ENCODE measurements at places on chromosomes 1 and 21.

- no peak for DNase-seq
Observed at GRCh38 chr1:187619175-187619574, 790.4 kb downstream of the PLA2G4A start.

DNA sequence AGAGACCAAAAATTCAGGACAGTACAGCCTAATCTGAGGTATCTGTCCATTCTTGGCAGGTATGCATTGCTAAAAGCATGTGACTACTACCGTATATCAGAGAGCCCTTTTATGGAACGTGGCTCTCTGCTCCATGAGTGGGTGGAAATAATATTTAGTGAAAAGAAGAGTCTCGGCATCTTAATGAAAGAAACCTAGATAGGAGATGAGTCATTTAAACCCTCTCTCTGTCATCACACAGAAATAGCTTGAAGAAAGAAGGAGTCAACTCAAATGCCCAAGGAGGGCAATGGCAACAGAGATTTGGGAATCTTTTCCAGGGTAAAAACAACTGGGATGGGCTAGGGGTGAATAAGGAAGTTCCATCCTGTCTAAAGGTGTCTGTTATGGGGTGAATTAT is 528.2 kb downstream of the SMYD3 start:
- DNase-seq: no peak

DNA sequence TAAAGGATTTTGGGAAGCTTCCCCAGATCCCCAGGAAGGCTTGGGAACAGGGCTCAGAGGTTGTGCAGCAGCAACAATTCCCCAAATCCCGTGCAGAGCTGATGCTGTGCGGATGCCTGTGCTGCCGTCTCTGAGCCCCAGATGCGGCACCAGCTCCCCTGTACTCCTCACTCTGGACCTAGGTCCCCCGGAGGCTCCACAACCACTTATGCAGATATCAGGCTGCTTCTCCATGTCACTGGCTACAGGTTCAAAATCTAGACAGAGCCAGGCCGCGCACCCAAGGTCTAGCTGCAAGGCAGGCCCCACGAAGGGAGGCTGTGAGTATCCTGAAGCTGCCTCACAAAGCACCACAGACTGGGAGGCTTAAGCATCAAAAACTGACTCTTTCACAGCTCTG is 81.6 kb downstream of the PDE9A start:
- DNase-seq: no peak

DNA sequence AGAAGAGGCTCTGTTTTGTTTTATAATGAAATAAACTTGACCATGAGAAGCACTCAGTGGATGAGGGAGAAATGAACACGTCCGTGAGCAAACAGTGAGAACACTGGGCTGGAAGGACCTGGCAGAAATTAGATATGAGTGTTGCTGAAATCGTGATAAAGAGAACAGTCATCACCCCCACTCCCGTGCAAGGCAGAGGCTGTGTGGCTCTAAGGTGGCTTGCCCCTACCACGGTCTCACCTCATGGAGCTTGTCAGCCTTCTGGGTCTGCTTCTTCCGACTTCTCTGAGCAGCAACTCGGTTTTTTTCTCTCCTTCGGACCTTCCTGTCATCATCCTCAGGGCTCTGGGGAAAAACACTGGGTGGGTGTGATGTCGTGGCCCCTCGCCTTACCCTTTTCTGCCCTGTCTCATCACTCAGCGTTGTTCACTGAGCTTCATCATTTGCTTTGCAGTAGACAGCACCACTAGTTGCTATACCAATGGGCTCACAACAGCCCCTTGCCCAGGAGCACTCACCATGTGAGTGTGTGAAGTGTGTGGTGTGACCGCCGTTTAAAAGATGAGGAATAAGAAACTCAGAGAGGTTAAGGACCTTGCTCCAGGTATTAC is 2.8 kb downstream of the BATF3 start:
- DNase-seq: no peak

DNA sequence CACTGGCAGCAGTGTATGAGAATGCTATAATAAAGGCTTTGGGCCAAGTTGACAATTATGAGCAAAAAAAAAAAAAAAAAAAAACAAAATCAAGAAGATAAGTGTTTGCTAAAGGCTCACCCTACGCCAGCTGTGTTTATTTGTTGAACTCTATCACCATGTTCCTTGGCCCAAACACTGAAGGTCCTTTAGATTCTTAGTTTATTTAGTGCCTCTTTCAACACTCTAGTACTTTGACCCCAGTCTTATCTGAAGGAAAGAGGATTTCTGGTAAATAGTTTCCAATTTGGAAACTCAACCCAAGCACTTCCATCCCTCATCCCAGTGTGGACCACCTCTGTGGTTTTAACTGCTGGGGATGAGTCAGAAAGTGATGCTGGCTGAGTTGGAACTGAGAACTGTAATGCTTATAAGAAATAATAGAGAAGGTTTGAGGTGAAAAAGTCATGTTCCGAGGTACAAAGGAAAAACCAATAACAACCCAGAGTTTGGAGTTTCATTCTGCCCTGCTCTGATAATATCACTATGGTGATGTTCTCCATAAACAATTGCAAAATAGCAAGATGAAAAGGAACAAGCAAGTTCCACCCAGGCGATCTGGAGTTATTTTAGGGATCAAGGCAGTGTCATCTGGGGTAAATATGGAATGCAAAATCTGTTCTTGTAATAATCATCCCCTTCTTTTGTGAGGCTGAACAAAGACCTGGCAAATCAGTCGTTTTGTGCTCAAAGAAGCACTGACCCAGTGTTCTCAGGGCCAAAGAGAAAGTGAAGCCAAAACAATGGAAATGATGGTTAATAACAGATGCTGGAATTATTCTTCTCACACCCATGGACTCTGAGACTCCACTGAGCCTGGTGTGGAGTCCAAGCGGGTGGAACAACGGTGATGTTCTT is 19.7 kb upstream of the CAPZB start:
- DNase-seq: peak; percentile 35

- DNase-seq: peak; percentile 30
Observed at GRCh38 chr1:231395076-231395997, 26.8 kb downstream of the EGLN1 start.

- DNase-seq: no peak
Observed at GRCh38 chr21:26659757-26660156, 86.7 kb upstream of the CYYR1 start.

GRCh38 chr21:27371975-27372331 is 405.1 kb upstream of the ADAMTS5 start:
- DNase-seq: no peak

GRCh38 chr1:43058545-43059360 is 100.1 kb upstream of the SLC2A1 start:
- peak; percentile 83 for DNase-seq

GRCh38 chr1:176626572-176627061 is 163.6 kb downstream of the PAPPA2 start:
- no peak for DNase-seq

GRCh38 chr1:226666692-226667091 is 72.4 kb downstream of the ITPKB start:
- DNase-seq: no peak

- no peak for DNase-seq
Observed at GRCh38 chr1:25173809-25174340, 58.4 kb downstream of the SYF2 start.

DNA sequence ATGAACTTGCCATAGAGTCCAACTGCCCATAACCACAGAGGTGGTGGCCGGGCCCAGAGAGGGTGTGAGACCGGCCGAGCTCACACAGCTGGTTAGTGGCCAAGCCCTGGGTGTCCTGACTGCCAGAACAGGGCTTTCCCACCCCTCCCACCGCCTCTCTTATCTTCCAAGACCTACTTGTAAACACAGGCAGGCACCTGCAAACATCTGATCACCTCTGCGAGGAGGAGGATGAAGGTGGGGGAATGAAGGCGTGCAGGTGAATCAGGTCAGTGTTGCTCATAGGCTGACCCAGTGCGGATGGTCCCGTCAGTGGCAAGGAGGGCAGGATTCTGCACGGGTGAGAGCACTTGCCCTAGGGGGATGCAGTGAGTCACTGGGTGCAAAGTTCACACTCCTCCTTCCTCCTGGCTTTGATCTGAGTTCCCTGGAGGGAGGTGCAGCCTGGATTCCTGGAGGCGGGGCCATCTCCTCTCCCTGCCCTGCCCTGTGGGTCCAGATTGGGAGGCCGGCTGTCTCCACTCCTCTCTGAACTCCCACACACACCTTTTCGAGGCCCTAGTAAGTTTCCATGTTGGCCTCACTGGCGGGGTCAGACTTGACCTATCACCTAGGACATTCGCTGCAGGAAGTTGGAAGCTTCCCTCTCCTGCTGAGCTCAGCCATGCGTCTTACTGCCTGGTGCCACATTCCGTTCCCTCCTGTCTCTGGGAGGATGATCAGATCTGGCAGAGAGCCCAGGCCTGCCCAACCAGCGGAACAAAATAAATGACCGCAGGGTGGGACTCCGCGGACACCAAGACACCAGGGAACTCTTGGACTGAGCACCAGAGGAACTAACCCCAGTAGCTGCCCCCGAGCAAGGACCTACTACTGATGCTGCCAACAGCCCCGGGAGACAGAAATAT is 7.3 kb downstream of the UQCRHL start:
- DNase-seq: no peak

- DNase-seq: no peak
Observed at GRCh38 chr1:72662918-72663317, 380.6 kb upstream of the NEGR1 start.

GRCh38 chr1:158333405-158334155 is 2.2 kb upstream of the CD1B start:
- DNase-seq: peak; percentile 64

- DNase-seq: peak; percentile 98
Observed at GRCh38 chr1:151945725-151946722, 36.7 kb upstream of the THEM4 start.

DNA sequence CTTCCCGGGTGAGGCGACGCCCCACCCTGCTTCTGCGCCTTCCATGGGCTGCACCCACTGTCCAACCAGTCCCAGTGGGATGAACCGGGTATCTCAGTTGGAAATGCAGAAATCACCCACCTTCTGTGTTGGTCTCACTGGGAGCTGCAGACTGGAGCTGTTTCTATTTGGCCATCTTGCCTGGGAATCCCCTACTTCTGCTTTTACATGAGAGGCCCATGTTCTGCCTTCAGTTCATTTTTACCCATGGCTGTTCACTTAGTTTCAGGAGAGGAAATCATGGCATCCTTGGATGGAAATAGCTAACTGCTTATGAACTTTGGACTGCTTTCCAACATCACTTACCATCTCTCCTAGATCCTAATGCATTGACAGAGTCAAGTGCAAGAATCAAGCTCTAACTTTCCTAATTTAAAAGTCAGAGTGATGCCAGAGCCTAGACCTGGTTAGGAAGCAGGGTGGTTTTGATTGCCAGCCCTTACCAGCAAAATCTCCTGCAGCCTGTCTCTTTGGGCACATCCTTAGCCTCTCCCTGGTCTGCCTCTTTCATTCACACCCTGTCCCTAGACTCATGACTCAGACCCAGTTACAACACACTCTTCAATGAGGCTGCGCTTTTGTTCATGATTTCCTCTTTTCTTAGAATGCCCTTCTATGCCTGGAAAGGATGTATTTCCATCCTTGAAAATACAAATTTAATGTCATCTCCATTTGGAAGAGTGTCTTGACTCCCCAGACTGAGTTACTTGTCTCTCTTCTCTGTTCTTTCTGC is 137.2 kb downstream of the KCTD3 start:
- peak; percentile 52 for DNase-seq

GRCh38 chr1:80926531-80926930 is 874.2 kb upstream of the ADGRL2 start:
- DNase-seq: no peak

DNA sequence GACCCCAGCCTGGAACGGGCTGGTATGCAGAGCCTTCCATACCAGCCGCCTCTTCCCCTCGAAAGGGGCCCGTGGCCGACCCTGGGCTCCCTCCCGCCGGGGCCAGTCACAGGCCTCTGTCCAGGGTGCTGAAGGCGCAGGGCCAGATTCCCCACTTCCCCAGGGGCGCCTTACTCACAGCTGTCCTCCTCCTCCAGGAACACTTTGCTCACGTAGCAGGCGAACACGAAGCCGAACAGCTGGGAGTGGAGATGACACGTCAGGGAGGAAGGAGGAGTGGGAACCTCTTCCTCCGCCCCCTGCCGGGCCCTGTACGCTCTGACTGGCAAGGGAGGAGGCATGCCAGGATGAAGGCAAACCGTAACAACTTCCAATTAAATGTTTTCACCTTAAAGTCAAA is 57.3 kb downstream of the NKAIN1 start:
- DNase-seq: peak; percentile 93

GRCh38 chr1:168470901-168471431 is 72.8 kb downstream of the XCL2 start:
- peak; percentile 89 for DNase-seq

- DNase-seq: peak; percentile 65
Observed at GRCh38 chr1:119859647-119860046, 36.7 kb downstream of the ADAM30 start.

GRCh38 chr1:17991996-17992395 is 115.6 kb upstream of the IGSF21 start:
- DNase-seq: no peak

DNA sequence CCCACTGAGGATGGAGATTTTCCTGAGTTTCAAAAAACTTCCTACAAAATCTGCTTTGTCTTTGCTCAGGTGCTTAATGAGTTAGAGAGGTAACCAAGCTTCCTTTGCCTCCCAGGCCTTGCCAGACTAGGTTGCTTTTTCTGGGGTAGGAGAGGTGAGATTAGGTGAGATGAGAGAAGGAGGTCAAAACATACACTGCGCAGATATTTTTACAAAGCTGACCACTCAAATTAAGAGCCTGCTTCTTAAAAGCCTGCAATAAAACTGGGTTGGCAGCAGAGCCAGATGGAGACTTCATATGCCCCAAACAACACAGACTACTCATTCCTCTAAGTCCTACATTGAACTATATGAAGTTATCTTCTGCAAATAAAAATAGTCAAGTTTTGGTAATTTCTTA is 352.5 kb downstream of the NUF2 start:
- no peak for DNase-seq

DNA sequence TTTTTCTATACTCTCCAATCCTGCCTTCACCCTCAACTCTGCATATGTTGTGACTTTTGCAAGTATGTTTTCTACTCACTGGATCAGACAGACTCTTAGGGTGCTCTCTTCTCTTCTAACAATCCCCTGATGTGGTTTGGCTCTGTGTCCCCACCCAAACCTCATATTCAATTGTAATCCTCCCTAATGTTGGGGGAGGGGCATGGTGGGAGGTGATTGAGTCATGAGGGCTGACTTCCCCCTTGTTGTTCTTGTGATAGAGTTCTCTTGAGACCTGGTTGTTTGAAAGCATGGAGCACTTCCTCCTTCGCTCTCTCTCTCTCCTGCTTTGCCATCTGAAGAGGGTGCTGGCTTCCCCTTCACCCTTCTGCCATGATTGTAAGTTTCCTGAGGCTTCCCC is 148.9 kb upstream of the IGSF21 start:
- no peak for DNase-seq

GRCh38 chr1:34361781-34362357 is 185.2 kb downstream of the C1orf94 start:
- no peak for DNase-seq
